Stimulated activated CD8-positive, alpha-beta memory T cell treated with anti-CD3 and anti-CD28 coated beads, Interleukin-7, amount 100 ng/mL, for 4 hours (primary cell): ENCODE measurements at places on chromosomes 16 and 17.

GRCh38 chr17:19270704-19271611, 33.8 kb downstream of the EPN2 start:
- DNase-seq = no peak

GRCh38 chr17:69282002-69282401, 44.9 kb downstream of the ABCA5 start:
- no peak for DNase-seq

DNA sequence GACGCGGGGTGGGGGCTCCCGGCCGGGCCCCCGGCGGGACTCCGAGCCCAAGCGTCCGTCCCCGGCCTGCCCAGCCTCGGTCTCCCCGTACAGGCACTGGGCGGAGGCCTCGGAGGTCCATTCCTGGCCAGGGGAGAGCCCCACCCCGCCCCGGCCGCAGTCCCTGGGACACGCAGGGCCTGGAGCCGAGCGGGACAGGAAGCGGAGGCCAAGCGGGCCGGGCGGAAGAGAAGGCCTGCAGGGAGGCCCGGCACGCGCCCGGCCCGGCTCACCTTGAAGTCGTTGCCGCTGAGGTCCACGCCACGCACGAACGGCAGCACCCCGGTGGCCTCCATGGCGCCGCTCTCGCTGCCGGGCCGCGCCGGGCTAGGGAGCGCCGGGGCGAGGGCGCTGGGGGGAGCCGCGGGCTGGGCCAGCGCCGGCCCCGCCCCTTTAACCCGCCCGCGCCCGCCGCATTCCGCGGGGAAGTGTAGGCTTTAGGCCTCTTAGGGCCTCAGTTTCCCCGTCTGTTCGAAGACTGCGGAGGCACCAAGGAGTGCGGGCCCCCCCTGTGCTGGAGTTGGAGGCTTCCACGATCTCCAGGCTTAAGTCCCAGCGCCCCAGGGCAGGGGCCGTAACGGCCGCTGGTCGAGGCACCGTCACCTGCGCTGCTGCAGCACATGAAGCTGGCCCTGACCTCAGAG, at the start of gene FLII:
Gene FLII (minus strand): TSS at position 383 of the 683 bp plus-strand sequence. CDS start 48 bp downstream, at position 335.
- peak; percentile 8 for DNase-seq

DNA sequence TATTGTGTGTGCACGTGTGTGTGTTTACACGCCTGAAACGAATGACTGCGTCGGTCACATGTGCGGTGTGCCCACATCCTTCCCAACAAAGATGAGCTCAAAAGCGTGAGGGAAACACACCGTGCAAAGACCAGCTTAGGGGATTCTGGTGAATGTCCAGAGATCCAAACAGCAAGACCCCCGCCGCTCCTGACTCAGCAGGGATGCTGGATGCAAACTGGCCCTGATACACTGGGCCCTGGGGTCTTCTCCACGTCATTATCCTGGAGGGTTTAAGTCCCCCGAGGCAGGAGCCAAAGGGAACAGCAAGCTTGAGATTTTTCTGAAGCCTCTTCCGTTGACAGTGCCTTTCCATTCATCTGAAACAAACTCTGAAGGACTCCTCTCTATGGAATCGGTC, 59.2 kb downstream of the TBC1D16 start:
- DNase-seq = no peak

DNA sequence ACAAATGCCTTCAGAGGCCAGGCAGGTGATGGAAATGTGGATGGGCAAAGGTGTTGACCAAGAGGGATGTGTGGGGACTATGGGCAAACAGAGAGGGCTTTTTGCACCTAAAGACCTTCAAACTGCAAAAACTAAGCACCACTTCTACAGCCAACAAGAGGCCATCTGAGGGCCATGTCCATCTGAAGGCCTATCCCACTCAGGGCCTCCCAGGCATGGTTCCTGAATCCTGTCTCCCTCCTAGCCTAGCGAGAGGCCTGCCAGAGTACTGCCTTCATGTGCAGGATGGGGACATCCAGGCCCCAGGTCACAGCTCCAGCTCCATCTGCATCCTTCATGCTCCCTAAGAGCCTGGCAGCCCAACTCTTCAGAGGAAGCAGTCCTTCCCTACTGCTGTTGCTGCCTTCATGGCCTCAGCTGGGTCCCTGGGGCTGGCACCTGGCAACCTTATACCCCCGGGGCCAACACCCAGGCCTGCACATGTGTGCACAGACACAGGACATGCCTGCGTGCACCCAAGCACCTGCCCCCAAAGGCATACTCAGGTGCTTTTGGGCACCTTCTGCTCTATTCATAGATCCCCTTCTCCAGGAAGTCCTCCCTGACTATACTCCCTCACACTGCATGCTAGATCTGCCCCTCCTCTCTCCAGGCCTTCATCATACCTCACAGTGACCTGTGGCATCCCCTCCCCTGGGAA, 95.2 kb downstream of the C16orf78 start:
- no peak for DNase-seq

- DNase-seq = no peak
Observed at GRCh38 chr17:9108146-9108545, 86.8 kb downstream of the NTN1 start.

GRCh38 chr16:87317750-87318644, 805 bp upstream of the C16orf95 start:
- DNase-seq = no peak

DNA sequence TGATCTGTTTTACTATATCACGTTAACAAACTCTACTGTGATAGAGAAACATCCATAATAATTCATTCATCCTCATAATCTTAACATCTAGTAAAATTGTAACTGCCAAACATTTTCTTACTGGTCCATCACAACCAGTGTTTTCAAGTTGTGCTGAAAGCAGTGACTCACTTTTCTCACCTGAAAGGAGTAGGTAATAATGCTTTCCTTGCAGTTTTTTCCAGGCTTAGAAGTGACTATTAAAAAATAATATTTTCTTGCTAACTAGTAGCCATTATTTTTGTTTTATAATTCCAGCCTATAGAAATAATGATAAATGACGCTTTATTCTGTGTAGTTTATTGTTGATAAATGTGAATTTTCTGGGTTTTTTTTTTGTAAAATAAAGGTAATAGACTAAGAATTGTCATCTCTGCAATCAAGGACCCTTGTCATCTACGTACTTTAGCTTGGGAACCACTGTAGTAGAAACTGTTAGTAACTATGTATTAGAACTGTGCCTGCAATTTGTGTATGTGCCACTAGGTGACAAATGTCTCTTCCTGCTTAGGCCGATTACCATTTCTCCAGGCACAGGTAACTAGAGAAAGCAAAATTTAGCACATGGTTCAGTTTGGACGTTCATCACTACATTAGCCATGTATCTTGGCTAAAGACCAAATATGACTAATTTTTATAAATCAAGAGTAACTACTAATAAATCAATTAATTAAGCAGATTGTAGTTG, 409.4 kb upstream of the ERCC4 start:
- DNase-seq = no peak

DNA sequence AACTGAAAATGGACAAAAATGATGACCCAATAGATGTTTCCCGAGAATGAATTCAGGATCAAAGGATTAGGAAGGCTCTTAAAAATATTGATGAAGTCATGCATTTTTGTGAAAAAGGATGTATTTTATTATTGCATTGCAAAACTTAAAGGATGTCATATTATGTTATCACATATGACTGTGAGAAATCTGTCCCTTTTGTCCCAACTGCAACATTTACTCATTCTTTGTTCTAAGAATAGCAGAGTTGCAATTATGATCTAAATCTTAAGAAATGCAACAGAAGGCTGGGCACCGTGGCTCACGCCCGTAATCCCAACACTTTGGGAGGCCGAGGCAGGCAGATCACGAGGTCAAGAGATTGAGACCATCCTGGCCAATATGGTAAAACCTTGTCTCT, 13.1 kb upstream of the MYH13 start:
- no peak for DNase-seq

GRCh38 chr16:81453091-81453728, 8.6 kb downstream of the CMIP start:
- no peak for DNase-seq

DNA sequence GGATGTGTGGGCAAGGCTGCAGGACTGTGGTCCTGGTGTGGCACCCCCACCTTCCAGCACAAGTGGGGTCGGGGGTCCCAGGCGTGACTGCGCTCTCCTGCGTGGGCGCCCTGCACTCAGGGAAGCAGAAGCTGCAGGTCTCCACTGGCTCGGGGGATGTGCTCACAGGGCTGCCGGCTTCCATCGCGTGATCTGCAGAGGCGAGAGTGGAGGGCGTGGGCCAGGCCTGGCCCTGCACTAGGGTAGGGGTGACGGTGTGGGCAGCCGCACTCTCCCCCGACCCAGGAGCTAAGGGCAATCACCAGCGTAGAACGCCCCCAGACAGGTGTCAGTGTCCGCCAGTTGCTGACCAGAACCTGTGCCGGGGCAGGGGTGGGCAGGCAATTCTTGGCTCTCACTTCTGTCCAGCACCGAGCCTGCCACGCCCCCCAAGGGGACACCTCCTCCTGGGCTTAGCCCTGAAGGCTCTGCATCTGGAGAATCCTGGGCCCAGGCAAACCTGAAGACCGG, 32.3 kb downstream of the TNFRSF13B start:
- no peak for DNase-seq

GRCh38 chr16:30948667-30949649, at the start of gene ORAI3:
TSS of gene ORAI3 (plus strand) at chr16:30949068. CDS start at chr16:30949290, 222 bp downstream.
- DNase-seq = no peak

- DNase-seq = no peak
Observed at GRCh38 chr17:46878055-46878454, 26.7 kb downstream of the WNT9B start.

- no peak for DNase-seq
Observed at GRCh38 chr16:4426021-4426684, 485 bp downstream of the DNAJA3 start.

DNA sequence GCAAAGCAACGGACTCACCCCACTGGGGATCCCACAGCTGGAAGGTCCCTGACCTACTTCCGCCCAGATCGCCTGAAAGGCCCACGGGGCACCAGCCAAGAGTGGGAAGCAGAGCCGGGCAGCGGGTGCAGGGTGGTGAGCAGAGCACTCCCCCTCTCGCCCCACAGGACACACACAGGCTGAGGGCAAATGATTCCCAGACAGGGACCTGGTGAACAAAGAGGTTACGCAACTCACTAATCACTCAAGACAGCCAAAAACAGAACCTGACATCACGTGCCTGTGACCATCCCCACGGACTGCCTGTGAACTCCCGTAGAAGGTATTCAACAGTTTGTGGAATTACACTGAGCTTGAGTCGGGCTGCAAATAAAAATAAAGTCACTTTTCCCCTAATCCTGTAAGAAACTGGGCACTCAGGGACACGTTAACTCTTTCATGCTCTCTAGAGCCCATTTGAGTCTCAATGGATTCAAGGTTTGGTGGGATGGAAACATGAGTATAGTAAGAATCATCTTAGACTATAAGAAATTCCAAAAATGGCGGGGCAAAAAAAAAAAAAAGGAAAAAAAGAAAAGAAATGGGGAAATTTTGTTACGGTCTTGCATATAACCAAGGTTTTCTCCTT, 396.1 kb downstream of the SOX9 start:
- no peak for DNase-seq

- no peak for DNase-seq
Observed at GRCh38 chr16:53154513-53154912, 99.7 kb downstream of the CHD9 start.

GRCh38 chr17:36849871-36850348, 87.4 kb upstream of the LHX1 start:
- DNase-seq = no peak

- DNase-seq = no peak
Observed at GRCh38 chr16:16073001-16073545, 123.7 kb downstream of the ABCC1 start.

DNA sequence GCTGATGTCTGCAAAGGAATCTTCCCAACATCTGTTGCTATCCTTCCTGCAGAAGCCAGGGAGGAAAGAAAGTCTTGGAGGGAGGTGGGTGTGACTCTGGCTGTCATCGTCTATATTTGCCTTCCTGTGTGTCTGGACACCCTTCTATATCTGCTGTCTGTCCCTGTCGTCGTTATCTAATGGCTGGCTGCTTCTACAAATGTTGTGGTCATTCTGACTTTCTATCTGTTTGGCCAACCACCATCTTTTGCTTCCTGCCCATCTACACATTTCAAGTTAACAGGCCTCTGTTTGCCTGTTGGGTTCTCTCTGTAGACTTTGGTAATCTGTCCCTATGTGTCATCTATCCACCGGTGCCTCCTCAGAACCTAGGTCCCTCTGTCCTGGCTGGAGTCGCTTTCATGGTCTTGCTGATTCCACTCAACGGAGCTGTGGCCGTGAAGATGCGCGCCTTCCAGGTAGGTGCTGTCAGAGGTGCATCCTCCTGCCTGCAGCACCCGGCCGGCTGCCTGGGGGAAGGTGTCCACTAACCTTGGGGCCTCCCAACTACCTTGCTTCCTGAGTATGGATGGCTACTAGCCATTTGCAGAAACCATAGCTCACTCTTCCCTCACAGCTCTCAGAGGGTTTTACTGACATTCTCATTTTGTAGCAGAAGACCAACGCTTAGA, 30.2 kb downstream of the ABCC3 start:
- DNase-seq = no peak

DNA sequence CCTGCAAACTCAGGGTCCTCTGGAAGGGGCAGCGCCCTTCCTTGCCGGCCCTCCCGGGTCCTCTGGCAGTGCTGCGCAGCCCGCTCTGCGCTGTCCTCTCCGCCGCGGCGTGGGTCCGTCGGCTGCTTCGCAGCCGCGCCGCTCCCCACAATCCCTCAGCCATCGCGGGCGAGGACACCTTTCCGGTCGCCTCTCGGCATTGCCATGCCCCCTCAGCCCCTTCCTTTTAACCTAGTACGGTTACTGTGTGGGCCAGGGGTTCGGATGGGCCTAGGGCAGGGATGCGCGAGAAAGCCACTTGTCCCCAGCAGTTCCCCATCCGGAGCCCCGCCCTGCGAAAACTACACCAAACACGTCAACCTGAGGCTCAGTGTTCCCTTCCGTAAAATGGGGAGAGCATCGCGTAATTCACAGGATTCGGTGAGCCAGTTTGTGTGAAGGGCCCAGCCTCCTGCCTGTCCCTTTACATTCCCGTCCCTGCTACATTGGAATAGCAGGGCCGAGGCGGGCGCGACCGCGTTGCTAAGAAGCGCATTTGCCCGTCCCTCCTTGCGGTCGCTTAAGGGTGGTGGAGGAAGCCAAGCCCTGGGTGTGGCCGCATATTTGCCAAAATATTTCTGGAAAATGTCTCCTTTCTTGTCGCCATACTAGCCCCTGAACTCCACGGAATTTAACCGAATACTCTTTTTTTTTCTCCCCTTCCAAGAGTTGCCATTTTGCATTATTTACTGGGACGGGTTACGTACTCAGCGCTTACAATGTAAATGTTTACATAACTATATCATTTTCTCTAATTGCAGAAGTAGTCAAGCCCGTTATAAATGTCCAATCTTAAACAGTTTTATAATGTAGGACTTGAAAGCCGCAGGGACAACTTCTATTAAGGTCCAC, 13.2 kb downstream of the COPZ2 start:
- no peak for DNase-seq
